ENCODE measurements at places on chromosomes 13 and 19.

GRCh38 chr19:38583985-38584305 is 33.8 kb downstream of the MAP4K1 start:
- no peak for ATAC-seq

GRCh38 chr19:33301900-33302174 is 497 bp downstream of the CEBPA start:
- no peak for ATAC-seq

DNA sequence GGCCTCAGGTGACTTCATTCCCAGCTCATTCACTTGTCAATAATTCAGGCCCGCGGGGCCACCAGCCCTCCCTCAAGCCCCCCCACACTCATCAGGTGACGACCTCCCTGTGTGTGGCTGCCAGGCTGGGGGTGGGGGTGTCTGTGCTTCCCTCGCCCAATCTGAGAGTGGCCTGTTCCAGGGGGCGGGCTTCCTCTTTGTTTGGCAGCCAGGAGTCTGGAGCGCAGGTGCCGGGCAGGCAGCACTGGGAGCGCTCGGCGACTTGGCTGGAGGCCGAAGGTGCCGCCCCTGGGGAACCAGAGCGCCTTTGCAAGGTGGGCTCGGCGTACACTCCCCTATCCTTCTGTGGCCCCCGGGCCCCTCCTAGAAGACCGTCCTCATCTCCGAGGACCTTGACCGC is 5.4 kb upstream of the ZNF98 start:
- ATAC-seq = no peak

DNA sequence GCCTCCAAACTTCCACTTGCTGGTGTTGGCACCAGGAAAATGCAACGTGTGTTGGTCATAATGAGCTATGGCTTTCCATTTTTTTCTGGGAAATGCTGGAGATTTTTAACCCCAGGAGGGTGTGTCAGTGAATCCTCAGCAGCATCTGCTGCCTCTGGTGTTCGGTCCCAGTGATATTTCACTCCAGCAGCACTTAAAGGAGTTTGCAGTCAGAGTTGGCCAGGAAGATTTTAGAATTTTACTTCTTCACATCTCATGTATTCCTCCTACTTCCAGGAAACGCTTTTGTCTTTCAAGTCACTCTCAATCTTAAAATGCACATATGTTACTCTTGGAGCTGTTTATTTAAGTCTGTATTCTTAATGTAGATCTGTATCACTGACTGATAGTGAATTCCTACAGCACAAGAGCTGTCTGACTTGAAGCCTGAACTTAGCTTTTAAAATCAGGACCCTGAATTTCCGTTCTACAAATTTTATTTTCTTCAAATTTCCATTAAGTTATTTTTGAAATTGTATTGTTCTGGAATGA is 903.4 kb upstream of the SLC10A2 start:
- no peak for ATAC-seq

All from motor neuron (in vitro differentiated cells).